ENCODE measurements at places on chromosomes 11 and 22. TPM values are rescaled to one million over a fixed set of nuclear protein-coding genes. Genes with fewer than 3 reads are reported as not detected.
A peak's percentile ranks its signal among the peaks of the same experiment; 100 is the strongest.

GRCh38 chr11:61472868-61473267, 35.7 kb upstream of the LRRC10B start:
- peak; percentile 35 for DNase-seq

- no peak for DNase-seq
Measured at GRCh38 chr11:90187839-90188238, 35.0 kb downstream of the CHORDC1 start.

GRCh38 chr11:36147491-36147890, 141.7 kb downstream of the COMMD9 start:
- no peak for DNase-seq

DNA sequence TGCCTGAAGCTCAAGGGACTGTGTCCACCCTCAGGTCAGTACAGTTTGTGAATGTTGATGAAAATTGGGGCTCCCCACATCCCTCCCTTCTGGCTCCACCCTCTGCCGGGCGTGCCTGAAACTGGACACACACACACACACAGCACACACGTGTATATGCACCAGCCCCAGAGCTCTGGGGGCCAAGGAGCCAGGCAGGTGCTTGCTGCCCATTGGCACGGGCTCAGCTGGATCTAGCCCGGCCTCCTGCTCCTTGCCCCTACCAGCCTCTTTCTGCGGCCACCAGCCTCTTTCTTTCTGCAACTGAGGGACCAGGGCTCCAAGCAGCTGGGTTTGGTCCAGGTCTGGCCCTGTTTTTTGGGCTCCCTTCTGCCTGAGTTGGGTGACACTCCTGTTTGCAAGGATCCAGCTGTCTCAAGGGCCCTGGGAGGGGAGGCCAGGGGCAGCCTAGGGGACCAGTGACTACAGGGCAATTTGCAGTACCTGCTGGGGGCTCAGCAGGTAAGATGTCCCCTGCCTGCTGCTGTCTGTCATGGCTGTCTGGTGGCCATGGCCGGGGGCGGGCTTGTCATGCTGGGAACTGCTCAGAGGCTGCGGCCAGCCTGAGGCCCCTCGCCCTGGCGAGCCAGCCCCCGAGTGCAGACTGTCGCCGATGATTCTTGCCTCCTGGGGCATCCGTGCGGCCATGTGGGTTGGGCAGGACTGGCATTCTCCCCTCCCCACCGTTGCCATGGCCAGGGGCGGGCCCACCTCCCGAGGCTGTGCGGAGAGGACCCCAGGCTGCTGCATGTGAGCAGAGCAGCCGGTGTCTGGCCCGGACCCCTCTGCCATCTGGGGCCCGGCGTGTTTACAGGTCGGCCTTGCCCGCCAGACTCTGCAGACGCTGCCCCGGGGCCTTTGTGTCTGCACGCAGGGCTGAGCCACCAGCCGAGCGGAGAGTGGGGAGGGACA, 51.5 kb upstream of the PPARA start:
- peak; percentile 65 for DNase-seq

- DNase-seq, result peak; percentile 50
Measured at GRCh38 chr11:60914633-60915247, 782 bp downstream of the TMEM109 start.

- no peak for DNase-seq
Measured at GRCh38 chr11:8822469-8822868, 88.5 kb upstream of the AKIP1 start.

DNA sequence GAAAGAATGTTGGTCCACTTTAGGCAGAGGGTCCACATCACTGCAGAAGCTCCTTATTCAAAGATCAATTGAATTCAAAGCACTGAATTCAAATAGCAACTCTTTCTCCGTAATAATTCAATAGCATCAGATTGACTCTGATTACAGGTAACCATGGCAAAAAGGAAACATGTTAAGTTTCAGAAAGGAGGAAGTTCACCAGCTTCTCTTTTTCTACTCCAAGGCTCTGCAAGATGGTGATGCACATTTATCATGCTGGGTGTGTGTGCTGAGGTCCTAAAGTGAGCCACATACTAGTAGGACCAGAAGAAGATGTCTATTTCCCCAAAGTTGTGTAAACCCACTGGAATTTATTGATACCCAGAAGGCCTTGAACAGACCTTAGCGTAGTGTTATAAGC, 18.0 kb upstream of the DRD2 start:
- no peak for DNase-seq

DNA sequence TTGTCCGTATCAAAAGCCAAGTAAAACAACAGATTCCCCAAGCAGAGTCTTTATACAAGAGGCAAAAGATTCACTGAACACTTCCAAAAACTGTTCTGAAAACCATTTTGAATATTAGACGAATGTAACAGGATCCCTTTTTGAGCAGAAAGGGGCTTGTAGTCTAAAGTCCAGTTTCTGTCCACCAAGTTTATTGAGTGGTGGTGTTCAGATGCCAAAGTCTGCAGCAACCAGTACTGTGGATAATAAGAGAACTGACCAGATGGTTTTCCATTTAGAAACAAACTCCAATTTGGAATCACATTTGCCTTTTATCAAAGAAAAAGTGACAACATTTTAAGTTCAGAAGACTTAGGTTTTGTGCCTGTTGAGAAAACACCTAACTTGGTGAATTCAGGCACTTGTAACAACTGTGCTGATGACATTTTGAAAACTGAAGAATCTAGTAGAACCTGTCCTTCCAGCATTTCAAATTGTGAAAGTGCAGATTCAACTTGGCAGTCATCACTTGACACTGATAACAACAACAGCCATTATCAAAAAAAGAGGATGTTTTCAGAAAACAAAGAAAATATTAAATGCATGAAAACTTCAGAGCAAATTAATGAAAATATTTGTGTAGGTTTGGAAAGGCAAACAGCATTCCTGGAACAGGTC, 217.1 kb downstream of the CSNK2A3 start:
- DNase-seq, result no peak

GRCh38 chr22:17613280-17613679, 15.3 kb downstream of the ATP6V1E1 start:
- no peak for DNase-seq

GRCh38 chr22:26835929-26836528, 178.6 kb downstream of the MIAT start:
- DNase-seq, result no peak

DNA sequence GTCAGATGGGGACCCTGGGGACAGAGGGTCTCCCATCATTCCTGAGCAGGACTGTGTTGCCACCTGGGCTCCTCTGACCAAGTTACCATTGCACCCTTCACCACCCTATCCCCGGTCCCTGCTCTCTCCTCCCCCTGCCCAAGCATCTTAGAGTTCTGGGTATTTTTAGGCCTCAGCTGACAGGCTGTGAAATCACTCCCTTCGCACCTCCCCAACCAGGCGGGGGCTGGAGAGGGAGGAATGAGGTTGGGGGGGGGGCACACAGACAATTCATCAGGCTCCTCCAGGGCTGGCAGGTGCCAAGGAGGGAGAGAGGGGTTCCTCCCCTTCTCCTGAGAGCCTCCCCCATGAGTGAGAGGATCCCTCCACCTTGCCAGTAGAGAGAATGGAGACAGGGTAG, 9.0 kb downstream of the SYT7 start:
- no peak for DNase-seq

Gene NNMT
- not detected for total RNA-seq

Gene NXPE4
- not detected for total RNA-seq

Gene SYT12
- 1.1 TPM for total RNA-seq

All from G401 (cell line).